A549 treated with Hydrocortisone at 1 μM for 4 hours (cell line): ENCODE measurements at places on chromosomes 2 and 18. TPM values are rescaled to one million over a fixed set of nuclear protein-coding genes. Genes with fewer than 3 reads are reported as not detected.

Gene CHRND
- total RNA-seq = not detected in 5 replicates

Gene C2orf66
- total RNA-seq = 0.06 to 0.07 TPM in 2 of 5 replicates, not detected in the others

Gene SP100
- 25.1 to 31.2 TPM (median 27.8 TPM) in 5 replicates for total RNA-seq

Gene SERPINB3
- total RNA-seq = 0.10 to 0.16 TPM (median 0.13 TPM) in 3 of 5 replicates, not detected in the others

Gene MAL
- 0.15 to 0.23 TPM (median 0.20 TPM) in 5 replicates for total RNA-seq

Gene FBXO36
- 0.87 to 1.7 TPM (median 1.4 TPM) in 5 replicates for total RNA-seq

Gene KYNU
- total RNA-seq = 232 to 288 TPM (median 242 TPM) in 5 replicates

Gene CFAP65
- total RNA-seq = 0.07 to 0.29 TPM (median 0.20 TPM) in 5 replicates

Gene GPR45
- total RNA-seq = not detected in 5 replicates

Gene PTPRN
- 1.0 to 1.5 TPM (median 1.2 TPM) in 5 replicates for total RNA-seq

Gene ASB18
- total RNA-seq = not detected in 5 replicates

Gene NOSTRIN
- total RNA-seq = 1.3 to 2.7 TPM (median 2.1 TPM) in 5 replicates

Gene HOXD13
- 0.13 to 0.26 TPM (median 0.15 TPM) in 5 replicates for total RNA-seq

Gene PRSS56
- 0.06 to 0.18 TPM (median 0.15 TPM) in 5 replicates for total RNA-seq

Gene CRYBA2
- not detected in 5 replicates for total RNA-seq
